ENCODE measurements at places on chromosomes 2 and 18.

- DNase-seq: no peak
These were observed 261.4 kb upstream of the KCNJ3 start for GRCh38 chr2:154437104-154437503.

DNA sequence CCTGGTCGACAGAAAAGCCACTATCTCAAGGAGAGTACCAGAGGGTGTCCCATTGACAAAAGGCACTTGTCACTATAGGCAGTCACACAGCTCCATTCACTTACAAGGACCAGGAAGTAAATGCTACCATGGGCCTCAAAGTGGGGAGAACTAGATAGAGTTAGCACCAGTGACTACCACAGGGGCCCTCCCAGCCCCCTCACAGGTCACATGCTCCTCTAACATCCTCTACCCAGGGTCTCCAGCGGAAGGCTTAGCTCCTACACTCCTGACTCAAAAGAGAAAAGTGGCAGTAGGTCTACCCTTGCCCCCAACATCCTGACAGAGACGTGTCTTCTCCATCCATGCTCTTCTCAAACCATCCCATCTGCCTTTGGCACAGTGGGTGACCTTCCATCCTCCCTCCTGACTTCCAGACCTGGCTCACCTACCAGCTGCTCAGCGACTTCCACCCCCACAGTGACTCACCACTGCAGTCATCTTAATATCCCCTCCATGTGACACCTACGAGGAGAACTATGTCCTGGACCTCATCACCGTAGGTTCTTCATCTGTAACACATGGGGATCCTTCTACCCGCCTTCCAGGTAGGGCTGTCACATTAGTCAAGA, 5.6 kb upstream of the DNMT3A start:
- no peak for DNase-seq

GRCh38 chr2:188922191-188922590, 52.0 kb upstream of the COL3A1 start:
- DNase-seq: no peak

DNA sequence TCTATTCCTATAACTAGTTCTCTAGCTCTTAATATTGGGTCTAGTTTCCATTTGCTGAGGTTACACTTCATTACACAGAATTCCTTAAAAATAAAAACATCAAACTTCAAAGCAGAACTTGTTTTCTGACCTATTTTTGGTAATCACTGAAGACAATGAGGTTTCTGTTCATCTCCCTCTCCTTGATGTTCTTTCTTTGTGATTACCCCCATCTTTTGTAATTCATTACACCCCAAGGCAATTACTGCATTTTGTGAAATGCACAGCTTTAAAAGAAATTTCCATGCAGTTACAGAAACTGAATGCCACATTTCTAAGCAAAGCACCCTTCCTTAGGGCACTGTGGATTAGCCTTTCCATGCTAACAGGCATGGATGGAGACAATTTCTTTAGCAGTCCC, 363.2 kb upstream of the RND3 start:
- no peak for DNase-seq

- no peak for DNase-seq
These were observed 31.7 kb downstream of the SDC1 start for GRCh38 chr2:20193185-20193584.

DNA sequence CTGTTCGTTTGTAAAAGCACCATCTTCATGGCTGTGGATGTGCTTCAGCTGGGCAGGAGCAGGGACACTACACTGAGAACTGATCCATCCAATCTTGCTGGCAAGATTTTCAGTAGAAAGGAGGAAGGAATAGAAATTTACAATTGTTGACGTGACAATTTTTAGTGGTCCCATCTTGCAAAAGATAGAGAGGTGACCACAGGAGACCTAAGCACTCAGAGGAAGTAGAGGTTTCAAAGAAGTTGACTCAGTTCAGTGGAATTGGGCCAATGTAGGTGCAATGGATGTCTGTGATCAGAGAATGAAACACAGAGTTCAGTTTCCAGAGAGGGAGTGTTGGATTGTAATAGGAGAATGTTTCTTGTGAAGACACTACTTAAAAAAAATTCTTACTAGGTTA, 1.4 kb downstream of the UGT1A5 start:
- no peak for DNase-seq

DNA sequence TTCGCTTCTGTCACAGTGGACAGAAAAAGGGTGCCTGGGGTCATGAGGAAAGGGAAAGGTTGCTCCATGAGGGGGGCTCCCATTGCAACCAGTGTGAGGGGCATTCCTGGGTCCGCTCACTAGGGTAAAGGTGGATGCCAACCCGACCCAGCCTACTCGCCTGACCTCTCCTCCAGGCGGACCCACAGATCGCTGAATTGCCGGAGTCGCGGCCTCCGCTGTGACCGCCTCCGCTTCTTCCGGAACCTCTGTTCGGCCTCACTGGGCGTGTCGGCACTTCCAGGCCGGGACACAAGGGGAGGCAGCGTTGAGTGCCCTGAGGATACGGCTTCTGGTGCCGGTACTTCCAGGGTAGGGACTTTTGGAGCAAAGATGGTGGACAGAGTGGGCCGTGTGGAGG, 57.1 kb downstream of the TRABD2A start:
- no peak for DNase-seq

DNA sequence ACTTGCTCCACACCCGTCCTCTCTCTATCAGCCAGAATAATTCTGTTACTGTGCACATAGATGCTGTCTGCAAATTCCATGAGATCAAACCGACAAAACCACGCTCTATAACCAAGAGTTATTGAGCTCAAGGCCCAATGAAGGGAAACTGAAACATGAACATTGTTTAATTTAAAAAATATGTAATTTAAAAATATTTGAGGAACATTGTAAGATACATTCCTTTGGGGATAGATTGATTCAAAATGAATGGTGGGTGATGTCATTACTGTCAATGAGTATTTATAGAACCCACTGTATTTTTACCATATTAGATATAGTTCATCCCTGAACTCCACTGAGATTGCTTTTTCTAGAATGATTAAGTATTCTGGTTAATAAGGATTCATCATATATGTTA, 50.4 kb downstream of the NCKAP5 start:
- DNase-seq: no peak

DNA sequence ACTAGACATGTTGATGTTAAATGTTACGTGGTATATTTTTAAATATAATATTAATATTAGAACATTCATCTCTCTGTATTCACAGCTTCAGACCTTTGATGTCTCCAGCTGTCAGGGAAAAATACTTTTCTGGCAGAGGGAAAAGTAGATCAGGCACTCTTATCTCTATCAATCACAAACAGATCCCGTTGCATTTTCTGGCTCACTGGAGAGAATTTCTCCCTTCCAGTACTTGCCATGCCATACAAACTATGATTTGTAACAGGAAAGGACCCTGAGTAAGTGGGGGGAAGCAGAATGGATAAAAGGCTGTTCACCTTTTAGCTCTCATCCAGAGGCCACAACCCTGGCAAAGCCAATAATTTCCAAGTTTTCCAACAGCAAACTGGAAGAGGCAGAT, 158.0 kb downstream of the TCF4 start:
- no peak for DNase-seq

DNA sequence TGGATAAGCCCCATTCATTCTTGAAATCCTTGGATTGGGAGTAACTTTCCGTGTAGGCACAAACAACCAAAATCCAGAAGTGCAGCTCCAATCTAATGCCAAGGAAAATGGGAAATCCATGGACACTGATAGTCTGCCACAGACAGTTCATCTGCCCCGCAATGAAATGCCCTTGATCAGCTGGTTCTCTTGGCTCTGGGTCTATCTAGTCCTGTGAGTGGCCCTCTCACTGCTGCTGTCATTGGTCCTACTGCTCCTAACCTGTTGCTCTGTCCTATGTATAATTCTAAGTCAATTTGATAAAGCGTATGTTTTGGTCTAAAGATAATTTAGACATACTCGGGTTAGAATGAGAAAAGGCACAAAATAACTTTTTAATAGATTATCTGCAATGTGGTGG, 13.7 kb upstream of the TMEM182 start:
- no peak for DNase-seq

DNA sequence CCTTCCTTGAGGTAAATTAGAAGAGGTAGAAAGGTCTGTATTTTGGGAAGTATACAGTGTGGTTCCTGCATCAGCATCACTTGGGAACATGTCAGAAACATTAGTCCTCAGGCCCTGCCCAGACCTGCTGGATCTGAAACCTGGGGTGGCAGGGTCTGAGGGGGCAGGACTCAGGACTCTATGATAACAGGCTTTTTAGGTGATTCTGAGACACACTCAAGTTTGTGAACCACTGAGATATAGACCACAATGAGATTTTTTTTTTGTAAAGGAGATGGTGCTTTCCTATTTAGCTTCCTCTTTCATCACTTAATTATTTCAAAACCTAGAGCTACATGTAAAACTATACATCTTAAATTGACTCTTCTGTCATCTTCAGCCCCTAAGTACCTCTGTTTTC, 262.7 kb upstream of the SPOPL start:
- no peak for DNase-seq

- no peak for DNase-seq
These were observed 18.5 kb downstream of the RBMS1 start for GRCh38 chr2:160474891-160475787.

- no peak for DNase-seq
These were observed 57.4 kb downstream of the LINC00305 start for GRCh38 chr18:64091526-64091925.

GRCh38 chr2:204944927-204945326, 399.7 kb downstream of the PARD3B start:
- DNase-seq: no peak

GRCh38 chr2:143841935-143842334, 678.0 kb downstream of the ZEB2 start:
- no peak for DNase-seq

DNA sequence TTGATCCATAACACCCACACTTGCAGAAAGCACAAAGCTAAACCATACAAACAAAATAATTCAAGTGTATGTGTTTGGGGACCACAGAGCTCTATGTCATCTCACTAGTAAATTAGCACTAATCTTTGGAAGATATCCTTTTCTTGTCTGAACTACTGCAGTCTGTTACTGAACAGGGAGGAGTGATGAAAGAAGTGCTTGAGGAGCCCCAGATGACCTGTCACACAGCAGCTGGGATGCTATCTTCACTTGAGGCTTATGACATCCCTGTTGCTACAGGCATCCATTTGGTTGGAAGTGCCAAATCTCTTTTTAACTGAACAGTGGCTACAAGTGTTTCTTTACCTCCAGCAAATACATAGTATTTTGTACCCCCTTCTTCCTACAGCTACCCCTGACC, 386.3 kb upstream of the CHAC2 start:
- no peak for DNase-seq

DNA sequence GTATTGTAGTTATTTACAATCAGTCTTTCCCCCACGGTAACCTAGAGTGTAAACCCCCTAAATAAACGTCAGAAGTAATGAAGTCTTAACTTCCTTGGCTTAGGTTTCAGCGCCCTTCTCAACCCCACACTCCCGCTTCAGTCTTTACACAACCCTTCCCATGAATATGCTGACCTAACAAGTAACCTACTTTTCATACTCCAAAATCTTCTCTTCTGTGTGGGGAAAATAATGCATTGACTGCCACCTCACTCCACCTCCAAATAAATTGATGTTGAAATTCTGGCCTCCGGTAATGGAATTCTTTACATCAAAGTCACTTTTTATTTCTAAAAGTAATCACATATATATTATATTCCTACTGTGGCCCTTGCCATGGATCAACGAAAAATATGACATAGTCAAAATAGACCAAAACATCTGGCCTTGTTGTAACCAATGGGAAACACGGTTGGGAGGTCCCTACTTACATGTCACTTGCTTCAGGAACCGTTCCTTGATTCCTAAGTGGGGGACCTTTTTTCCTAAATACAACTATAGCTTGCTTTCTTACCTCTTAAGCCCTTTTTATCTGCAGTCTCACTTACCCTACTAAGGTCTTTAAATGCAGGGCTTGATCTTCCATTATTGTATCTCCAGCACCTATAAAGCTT, 961 bp downstream of the GEN1 start:
- peak; percentile 40 for DNase-seq

- DNase-seq: no peak
These were observed 253.2 kb downstream of the TTC32 start for GRCh38 chr2:19648583-19648982.

- peak; percentile 8 for DNase-seq
These were observed 154.0 kb downstream of the PMAIP1 start for GRCh38 chr18:60053747-60054304.

- DNase-seq: no peak
These were observed 108.7 kb downstream of the RGPD3 start for GRCh38 chr2:106359512-106359911.

- DNase-seq: no peak
These were observed 31.8 kb upstream of the KCNF1 start for GRCh38 chr2:10879624-10880585.

DNA sequence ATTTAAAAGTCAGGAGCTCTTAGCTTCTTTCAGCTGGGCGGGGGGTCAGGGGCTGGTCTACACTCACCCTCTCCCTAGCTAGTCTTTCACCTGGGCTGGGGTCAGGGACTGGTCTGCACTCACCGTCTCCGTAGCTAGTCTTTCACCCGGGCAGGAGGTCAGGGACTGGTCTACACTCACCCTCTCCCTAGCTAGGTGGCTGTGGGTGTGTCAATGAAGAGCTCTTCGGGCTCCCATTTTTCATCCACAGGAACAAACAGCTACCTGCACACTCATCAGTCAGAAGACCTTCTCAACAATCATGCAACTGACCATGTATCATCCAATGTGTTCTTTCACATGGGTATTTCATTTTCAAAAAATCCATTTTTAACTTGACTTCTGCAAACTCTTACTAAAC, 8.0 kb downstream of the CHST10 start:
- no peak for DNase-seq

DNA sequence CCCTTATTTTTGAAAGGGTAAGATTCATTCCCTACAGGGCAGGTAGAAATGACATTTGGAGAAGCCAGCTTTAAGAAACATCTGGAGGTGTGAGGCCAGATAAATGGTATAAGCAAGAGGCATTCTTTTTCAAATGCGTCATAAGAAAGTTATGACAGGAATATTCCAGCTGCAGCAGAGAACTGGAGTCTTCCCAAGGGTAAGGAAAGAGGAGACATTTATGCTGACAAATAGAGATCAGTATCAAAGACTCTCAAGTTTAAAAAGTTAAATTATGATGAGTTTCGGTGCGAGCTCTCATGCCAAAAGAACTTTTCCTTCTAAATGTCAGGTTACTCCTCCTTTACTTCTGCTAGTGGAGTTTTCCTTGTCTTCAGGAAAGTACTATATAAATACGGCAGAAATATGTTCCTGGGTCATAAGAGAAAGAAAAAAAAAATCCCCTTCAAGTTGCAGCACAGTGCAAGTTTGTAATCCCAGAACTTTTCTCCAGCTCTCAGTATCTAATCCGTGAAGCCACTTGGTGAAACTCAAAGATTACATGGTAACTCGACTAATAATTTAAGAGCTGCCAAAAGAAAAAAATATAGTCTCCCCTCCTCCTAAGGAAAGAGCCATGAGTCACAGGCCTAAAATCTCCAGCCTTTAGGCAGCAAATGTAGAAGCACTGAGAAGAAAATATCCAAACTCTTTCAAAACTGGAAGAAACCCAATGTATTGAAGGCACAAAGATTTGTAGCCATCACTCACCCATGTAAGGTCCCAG, 428.1 kb downstream of the MEIS1 start:
- no peak for DNase-seq

DNA sequence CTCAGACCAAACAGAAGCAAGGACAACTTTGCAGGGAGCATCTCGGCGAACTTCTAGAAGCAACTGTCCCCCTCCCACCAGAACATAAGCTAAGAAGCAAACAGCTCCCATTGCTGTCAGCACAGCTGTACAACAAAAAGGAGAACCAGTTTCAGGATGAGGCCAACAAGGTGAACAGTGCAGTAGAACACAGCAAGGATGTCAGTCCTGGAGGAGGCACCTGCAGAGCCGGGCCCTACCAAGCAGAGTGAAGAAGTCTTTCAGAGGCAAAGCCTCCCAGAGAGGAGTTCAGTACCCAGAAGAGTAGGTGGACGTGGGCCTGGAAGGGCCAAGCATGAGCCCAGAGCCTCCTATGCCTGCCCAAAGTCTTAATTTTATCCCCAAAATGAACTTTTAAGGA, 1.0 kb downstream of the PASK start:
- DNase-seq: peak; percentile 11

All from RPMI8226 (cell line).